ENCODE measurements at places on chromosomes 7 and 10.

GRCh38 chr10:34731885-34732701 lies 83.0 kb downstream of the PARD3 start:
- DNase-seq = no peak

DNA sequence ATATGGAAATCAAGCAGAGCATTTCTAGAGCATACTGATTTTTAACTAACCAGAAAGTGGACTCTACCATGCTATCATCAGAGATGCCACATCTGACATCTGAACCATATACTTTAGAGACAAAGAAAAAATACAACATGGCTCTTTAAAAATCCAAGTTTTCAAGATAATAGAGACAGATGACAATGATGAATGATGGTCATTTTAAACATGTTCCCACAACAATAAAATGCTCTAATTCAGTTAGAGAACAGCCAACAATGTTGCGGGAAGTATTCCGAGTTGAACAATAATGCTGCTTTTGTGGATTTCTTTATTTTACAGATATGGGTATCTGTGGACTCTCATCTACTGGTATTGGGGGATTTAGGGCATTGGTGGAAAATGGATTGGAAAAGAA lies 52.8 kb downstream of the PRTFDC1 start:
- no peak for DNase-seq

- no peak for DNase-seq
Measured at GRCh38 chr10:48462482-48463020, 142.3 kb downstream of the ARHGAP22 start.

GRCh38 chr7:157851501-157852067 lies 514.8 kb downstream of the DNAJB6 start:
- no peak for DNase-seq

DNA sequence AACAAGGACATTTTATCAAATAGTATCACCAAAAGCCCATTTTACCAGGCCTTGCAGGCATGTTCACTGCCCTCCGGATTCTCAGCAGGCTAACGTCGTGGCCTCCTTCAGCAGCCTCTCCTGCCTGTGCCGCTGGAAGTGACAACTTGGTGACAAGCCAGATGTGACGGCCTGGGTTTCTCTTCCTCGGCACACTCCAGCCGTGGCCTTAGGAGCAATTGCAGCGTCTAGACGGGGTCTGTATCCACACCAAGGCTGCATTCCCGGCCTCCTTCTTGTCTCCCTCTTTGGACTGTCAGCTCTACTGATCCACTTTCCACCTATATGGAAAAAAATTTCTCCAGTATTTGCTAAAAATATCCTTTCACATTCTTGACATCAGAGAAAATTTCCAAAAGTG lies 145.3 kb upstream of the MGMT start:
- DNase-seq = no peak

GRCh38 chr10:85157206-85157605 lies 828.8 kb downstream of the CCSER2 start:
- no peak for DNase-seq

GRCh38 chr7:19404912-19405329 lies 259.7 kb upstream of the FERD3L start:
- DNase-seq = peak; percentile 99

DNA sequence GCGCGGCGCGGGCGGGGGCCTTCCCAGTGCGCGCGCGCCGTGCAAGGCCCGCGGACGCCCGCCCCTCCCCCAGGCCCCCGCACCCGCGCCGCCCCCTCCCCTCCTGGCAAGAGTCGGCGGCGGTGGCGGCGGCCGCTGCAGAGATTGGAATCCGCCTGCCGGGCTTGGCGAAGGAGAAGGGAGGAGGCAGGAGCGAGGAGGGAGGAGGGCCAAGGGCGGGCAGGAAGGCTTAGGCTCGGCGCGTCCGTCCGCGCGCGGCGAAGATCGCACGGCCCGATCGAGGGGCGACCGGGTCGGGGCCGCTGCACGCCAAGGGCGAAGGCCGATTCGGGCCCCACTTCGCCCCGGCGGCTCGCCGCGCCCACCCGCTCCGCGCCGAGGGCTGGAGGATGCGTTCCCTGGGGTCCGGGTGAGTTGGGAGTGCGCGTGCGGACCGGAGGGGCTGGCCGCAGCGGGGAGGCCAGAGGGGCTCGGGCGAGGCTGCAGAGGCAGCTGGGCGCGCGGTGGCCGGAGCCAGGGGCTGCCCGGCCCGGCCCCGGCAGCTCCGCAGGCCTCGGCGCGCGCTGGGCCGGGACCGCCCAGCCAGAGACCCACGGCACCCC lies at the start of gene BMPR1A:
BMPR1A (plus strand) TSS at position 109 of the 602 bp plus-strand sequence. CDS start 119,400 bp downstream, outside the sequence.
- no peak for DNase-seq

DNA sequence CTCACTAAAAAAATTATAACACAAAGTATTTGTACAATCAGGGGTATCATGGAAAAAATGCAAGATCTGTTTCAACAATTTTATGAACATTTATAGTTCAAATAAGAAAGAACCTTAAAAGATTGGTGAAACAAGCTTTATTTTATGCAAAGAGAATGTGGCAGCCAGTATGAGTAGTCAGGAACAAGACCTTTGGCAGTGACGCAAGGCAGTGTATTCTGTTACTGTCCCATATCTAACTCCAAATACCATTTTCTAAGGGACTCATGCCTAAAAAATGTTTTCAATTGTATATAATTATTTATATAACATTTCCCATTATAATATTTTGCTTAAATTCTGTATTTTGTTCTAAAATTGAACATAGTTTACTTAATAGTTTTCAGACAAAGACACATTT lies 19.1 kb upstream of the FAM53B start:
- no peak for DNase-seq

DNA sequence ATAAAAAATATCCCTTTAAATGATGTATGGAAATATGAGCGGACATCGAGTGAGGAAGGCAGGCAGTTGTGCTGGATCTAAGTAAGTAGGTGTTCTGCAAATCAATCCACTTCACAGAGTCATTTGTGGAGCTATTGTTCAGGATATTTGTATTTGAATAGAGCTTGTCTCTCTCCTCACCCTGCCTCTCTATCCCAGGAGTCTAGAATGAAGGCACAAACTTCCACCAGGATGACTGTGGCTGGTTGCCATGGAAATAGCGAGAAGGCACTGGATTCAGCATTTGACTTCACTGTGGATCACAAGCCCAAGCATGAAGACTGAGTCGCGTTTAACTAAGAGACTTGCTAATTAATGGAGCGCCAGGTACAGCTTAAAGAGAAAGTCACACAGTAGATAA lies 53.2 kb downstream of the NPY start:
- no peak for DNase-seq

DNA sequence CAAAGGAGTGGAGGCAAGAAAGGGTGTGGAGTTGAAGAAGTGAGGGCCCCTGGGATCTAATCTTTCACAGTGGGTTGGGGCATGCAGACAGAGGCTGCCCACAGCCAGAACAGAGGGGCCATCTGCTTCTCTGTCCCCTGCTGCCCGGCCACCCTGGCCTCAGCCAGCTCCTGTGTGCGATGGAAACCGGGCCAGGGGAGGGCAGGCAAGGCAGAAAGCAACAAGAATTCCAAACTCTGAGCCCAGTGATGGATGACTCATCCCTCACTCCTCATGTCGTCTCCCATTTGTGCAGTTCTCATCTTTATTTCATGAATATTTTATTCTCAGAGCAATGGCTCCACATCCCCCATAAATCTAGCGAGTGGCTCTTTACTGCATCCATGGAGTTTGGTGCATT lies 757.1 kb downstream of the GRID1 start:
- no peak for DNase-seq

- DNase-seq = no peak
Measured at GRCh38 chr10:23742368-23742767, 303.5 kb downstream of the OTUD1 start.

DNA sequence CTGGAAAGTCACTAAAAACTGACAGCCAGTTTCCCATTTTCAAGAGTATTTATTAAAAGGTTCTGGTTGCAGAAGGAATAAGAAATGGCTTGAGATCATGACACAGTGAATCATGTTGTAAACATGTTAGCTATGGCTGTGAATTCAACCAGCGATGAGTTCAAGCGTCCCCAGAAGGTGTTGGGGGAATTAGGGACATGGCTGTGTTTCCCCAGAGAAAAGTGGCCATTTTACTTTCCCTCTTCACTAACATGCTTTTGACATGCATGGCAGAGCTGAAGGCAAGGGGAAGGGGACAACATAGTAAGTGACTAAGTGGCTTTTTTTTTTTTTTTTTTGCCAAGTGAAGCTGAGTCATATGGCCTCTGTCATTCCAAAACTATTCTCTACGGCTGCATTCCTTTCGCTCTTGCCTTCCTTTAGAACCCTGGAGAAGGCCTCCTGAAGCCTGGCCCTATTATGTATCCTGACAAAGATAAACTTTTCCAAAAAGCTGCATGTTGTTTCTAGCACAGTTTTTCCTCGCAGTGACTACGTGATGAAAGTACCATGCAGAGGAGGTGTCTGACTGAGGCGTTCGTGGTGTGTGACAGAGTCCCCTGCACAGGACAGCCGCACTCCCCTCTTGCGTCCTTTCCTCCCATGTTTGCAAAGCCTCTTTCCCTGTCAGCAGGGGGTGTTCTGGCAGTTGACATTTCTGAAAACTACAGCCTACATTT lies 46.9 kb downstream of the EGFR start:
- DNase-seq = no peak

Data from non-pigmented ciliary epithelial cell (primary cell).